ENCODE measurements at places on chromosomes 13 and 19.

- DNase-seq, result no peak
These were observed 11.4 kb downstream of the FCHO1 start for GRCh38 chr19:17762505-17763229.

DNA sequence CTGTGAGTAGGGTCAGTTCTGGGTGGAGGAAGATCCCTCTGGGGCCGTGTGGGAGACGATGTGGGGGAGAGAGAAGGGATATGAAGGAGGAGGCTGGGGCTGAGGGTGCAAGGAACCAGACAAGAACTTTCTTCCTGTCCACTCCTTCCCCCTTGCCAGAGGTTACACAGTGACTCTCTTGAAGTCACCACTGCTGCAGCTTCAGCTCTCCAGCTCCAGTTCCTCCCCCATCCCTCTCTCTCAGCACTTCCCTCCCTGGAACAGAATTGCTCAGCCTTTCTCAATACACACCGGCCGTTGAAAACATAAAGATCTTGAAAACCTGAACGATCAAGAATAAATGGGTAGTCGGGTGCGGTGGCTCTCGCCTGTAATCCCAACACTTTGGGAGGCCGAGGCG lies 5.1 kb downstream of the ZSWIM9 start:
- DNase-seq, result no peak

DNA sequence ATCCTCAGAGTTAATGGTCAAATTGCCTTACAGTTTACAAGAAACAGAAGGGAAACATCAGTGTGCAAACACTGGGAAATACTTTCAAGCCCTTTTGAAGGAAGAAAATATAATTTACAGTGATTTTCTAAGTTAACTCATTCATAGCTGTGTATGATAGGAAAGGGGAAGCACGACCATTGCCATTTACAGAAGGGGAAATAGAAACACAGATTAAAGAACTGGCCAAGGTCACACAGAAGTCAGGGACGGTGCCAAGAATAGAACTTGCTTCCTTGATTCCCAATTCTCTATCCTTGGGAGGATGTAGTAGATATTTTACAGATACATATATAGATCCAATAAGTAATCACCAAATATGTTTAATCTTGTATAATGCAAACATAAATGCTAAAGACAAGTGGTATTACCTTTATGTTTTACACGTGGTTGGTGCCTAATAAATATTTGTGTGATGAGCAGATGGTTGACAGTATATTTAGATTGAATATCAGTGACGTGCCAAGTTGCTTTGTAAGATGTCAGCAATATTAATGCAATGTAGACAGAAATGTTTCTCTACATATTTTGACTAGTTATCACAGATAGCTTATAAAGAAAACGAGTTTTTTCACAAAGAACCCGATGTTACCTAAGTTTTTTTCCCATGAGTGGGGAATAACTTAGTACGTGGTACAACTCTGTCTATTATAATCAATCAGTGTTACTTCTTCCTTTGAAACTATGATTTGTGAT lies 73.1 kb downstream of the FLT1 start:
- DNase-seq, result no peak

DNA sequence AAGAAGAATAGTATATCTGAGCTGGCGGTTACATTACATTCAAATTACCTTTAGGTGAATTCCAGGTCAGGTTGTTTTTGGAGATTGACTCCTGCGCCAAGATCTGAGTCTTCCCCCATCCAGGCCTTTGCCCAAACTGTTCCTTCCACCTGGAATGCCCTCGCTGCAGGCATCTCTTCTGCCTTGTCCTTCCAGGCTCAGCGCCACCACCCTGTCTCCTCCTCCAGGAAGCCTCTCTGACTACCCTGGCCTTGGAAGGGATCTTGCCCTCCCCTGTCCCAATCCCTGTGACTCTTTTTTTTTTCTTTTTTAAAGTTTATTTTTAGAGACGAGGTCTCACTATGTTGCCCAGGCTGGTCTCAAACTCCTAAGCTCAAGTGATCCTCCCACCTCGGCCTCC lies 1.7 kb upstream of the HOMER3 start:
- no peak for DNase-seq

- DNase-seq, result no peak
These were observed 2.1 kb upstream of the VWA8 start for GRCh38 chr13:41962994-41963393.

DNA sequence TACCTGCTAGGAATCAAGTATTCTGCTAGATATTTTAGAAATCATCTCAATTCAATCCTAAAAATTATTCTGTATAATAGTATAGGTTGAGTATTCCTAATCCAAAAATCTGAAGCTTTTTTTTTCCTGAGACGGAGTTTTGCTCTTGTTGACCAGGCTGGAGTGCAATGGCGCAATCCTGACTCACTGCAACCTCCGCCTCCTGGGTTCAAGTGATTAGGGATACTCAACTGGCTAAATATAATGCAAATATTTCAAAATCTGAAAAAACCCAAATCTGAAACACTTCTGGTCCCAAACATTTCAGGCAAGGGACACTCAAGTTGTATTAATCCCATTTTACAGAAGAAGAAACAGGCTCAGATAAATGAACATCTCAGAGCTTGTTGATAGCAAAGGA lies 17.2 kb upstream of the USPL1 start:
- no peak for DNase-seq

GRCh38 chr13:66534561-66534960 lies 695.6 kb downstream of the PCDH9 start:
- DNase-seq, result no peak

DNA sequence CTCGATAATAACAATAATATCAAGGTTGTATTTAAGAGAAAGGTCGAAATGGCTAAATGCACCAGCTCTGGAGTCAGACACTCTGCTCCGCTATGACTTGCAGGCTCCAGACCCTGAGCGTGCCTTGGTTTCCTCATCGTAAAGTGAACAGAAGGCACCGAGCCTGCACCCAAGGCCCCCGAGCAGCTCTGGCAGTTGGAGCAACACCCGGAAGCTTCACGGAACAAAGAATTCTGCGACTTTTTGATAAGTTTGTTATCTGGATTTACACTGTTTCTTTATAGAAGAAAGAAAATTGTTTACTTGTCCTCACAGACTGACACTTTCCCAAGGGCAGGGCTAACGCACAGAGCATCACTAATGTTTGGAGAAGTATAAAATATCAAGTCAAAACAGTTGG lies 4.4 kb downstream of the GRTP1 start:
- DNase-seq, result no peak

GRCh38 chr13:66076417-66076816 lies 1153.7 kb downstream of the PCDH9 start:
- DNase-seq, result no peak

DNA sequence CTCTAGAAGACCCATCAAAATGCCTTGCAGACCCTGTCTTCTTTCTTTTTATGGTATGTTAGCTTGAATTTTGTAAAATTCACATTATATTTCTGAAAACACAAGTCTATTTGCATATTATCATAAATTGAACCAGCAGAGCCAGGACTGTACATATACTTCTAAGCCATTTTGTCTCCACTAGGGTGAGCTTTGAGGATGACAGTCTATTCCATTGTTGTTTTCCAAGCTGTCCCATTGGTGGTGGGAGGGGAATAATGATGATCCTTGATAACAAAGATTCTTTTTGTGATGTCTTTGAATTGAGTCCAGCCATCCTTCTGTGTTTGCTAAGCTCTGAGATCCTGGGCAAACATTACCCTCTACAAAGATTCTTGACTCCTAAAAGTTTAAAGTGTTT lies 359.3 kb upstream of the PCDH20 start:
- DNase-seq, result no peak

DNA sequence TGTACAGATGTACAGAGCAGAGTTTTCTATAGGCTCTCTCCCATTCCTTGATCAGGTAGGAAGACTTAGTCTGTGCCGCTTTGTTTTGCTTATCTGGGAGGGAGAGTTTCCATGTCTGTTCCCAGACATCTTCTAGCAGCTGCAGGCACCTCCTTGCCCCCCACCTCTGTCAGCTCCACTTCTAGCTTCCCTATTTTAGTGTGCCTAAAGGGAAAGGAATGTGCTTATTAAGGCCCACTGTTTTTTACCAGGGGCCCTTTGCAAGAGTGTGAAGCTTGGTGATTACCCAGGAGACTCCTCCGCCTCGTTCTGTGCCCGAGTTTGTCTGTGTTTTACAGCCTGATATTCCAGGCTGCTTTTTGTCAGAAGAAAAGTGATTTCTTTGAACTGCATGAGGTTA lies 1984.4 kb downstream of the OLFM4 start:
- DNase-seq, result no peak

DNA sequence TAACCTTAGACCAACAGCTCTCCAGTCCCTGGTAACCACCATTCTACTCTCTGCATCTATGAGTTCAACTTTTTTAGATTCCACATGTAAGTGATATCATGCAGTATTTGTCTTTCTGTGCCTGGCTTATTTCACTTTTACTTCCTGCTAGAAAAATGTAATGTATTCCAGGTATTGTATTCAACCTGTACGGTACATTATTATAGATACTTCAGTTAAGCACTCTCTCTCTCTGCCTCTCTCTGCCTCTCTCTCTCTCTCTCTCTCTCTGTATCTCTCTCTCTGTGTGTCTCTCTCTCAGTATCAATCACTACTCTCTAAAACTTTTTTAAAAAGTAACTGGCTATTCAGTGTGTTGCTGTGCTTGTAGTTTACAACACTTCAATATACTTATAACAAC lies 8.4 kb downstream of the DACH1 start:
- DNase-seq, result no peak

- no peak for DNase-seq
These were observed 53.2 kb downstream of the CRTC1 start for GRCh38 chr19:18736415-18737336.

GRCh38 chr19:42313840-42314755 lies 989 bp downstream of the TMEM145 start:
- DNase-seq, result no peak

GRCh38 chr13:29397265-29397664 lies 198.2 kb downstream of the SLC7A1 start:
- DNase-seq, result no peak

- no peak for DNase-seq
These were observed at the start of gene DENND1C for GRCh38 chr19:6481541-6482342. TSS of gene DENND1C (minus strand) at chr19:6481787. CDS start at chr19:6481695, 92 bp downstream.

GRCh38 chr19:49335071-49335783 lies at the start of gene CD37:
TSS of gene CD37 (plus strand) at chr19:49335406. CDS start at chr19:49335541, 135 bp downstream.
- DNase-seq, result no peak
